Foreskin keratinocyte (primary cell): ENCODE measurements at places on chromosomes 1 and 21. TPM values are rescaled to one million over a fixed set of nuclear protein-coding genes. Genes with fewer than 3 reads are reported as not detected.
A peak's percentile ranks its signal among the peaks of the same experiment; 100 is the strongest.

The PLCH2 gene
- 78.0 and 89.4 TPM in 2 replicates for polyA plus RNA-seq

The S100A2 gene
- 28,573 and 30,723 TPM in 2 replicates for polyA plus RNA-seq

The SLC9C2 gene
- polyA plus RNA-seq = not detected in 2 replicates

The PGBD5 gene
- 0.01 and 0.09 TPM in 2 replicates for polyA plus RNA-seq

The ZNF648 gene
- not detected in 2 replicates for polyA plus RNA-seq

The RAB25 gene
- polyA plus RNA-seq = 82.6 and 82.8 TPM in 2 replicates

- no peak for DNase-seq
These were observed 67.6 kb downstream of the OLFML2B start for GRCh38 chr1:161956097-161956496.

- peak; percentile 91 for DNase-seq
These were observed 200.1 kb upstream of the CAMK1G start for GRCh38 chr1:209383422-209383821.

GRCh38 chr1:23217421-23218115 lies at the start of gene HTR1D:
HTR1D (minus strand) TSS chr1:23217502; CDS start chr1:23194219, 23,283 bp downstream.
- no peak for DNase-seq

DNA sequence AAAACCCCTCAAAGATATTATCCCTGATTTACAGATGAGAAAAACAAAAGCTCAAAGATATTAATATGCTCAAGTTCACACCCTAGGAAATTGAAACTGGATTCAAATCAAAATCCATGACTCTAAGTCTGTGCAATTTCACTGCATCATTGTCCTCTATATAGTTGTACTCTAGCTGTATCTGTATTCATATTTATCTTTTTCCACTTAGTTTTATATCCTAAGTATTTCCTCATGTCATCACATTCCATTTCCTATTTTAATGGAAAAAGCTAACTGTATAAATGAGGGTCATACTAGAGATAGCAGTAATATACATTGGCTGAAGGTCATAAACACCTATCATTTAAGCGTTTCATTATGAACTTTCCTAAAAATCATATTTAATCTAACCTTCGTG lies 42.2 kb upstream of the RALGPS2 start:
- DNase-seq = no peak

GRCh38 chr1:216212826-216213225 lies 210.4 kb downstream of the USH2A start:
- DNase-seq = no peak

GRCh38 chr1:17409391-17409811 lies 30.1 kb downstream of the RCC2 start:
- no peak for DNase-seq

- DNase-seq = no peak
These were observed 375.5 kb downstream of the PCP4 start for GRCh38 chr21:40242586-40243265.

GRCh38 chr1:209265301-209265700 lies 318.2 kb upstream of the CAMK1G start:
- no peak for DNase-seq
